ENCODE measurements at places on chromosomes 2 and 18. TPM values are rescaled to one million over a fixed set of nuclear protein-coding genes. Genes with fewer than 3 reads are reported as not detected.

GRCh38 chr2:111128096-111128495 lies 7.4 kb downstream of the BCL2L11 start:
- peaks cover 58% of the 10 kb centered on the region for H3K36me3 ChIP-seq
- no peak overlapping the region for H3K27ac ChIP-seq
- H3K4me1 ChIP-seq = peaks cover 9% of the 10 kb centered on the region
- H3K4me3 ChIP-seq = no peak overlapping the region
- DNase-seq = no peak

The GPR45 gene
- total RNA-seq = not detected

The LAMA3 gene
- total RNA-seq = 0.54 TPM

The CD207 gene
- not detected for total RNA-seq

Data from activated CD4-positive, alpha-beta T cell treated with anti-CD3 and anti-CD28 coated beads, Interleukin-2, amount 10 ng/mL, durations not matched to agents 7 days and 5 days (primary cell).